ENCODE measurements at places on chromosomes 11 and 22.

- no peak for DNase-seq
Measured at GRCh38 chr11:43953521-43953920, 11.1 kb downstream of the C11orf96 start.

DNA sequence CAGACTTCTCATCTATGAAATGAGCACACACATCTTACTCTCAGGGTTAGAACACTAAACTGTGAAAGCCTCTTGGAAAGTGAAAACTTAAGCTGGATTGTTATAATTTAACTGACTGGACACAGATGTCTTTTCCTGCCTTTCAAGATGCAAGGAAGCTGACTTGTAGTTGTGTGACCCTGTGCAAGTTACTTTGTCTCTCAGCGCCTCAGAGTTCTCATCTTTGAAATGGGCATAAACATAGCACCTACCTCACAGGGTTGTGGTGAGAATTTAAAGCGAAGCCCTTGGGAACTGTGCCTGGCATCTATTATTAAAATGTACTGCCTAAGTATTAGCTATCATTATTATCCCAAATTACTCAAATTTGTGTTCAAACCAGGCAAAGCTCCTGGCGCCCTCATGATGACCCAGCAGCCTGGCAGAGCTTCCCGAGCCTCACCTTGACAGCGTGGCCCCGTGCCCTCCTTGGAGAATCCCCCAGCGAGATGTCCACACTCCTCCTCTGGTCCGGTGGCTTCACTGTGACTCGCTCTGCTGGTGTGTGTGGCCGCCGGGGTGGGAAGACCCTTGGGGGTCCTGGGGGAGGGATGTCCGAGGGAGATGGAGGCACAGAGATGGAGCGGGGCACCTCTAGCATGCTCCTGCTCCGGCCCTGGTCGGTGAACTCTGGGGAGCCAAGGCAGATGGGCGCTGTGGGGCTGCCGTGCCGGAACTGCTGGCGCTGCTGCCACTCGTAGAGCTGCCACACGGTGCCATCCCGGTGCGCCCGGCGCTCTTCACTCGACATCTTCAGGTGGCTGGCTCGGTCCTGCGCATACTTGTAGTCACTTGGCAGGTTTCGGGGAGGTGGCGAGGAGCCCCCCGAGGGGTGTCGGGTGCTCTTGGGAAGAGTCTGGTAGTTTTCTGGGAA lies 78.2 kb downstream of the C11orf58 start:
- DNase-seq: no peak

- DNase-seq: no peak
Measured at GRCh38 chr11:108027057-108027456, 18.4 kb downstream of the CUL5 start.

- peak; percentile 57 for DNase-seq
Measured at GRCh38 chr11:1532606-1533341, 39.3 kb downstream of the DUSP8 start.

DNA sequence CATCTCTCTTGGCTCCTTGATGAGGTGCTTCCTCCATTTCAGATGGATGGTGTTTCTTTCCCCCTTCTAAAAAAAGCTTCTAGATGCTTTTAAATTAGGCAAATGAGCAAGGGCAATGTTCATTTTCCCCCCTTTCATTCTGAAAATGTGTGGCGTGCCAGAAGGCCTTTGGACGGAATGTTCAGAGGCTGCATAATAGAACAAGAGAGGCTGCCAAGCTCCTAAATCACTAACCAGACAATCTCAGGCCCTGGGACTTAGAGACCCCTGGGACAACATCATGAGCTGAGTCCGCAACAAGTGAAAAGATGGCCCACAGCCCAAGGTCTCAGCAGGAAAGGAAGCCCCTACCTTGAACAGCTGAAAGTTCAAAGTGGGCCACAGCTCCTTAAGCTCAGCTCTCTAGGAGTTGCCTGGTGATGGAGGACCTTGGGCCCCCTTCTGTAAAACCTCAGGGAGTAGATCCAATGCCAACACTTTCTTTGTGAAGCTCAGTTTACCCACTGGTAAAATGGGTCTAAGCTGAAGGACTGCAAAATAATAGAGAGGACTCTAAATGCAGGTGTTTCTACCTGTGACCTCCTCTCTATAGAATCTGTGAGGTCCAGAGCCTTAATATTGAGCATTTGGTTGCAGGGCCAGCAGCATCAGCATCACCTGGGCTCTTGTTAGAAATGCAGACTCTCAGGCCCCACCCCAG lies 144.0 kb downstream of the FBXO7 start:
- DNase-seq: no peak

DNA sequence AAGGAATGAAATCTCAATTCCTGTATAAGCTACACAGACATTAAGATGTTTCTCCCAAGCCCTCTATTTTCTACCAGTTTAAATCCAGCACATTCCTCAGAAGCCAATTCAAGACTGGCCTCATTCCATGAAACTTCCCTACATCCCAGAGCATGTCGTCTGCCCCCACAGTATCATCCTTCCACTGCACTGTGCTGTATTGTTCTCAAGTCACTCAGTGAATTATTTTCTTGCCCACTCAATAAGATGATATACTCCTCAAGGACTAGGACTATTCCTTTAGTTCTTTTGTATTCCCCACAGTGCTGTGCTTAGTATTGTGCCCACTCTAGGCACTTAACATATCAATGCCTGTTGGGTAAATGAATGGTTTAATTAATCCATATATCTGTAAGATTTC lies 203.1 kb upstream of the BLID start:
- DNase-seq: no peak

GRCh38 chr11:9524001-9524400 lies 49.5 kb upstream of the WEE1 start:
- DNase-seq: no peak
